ENCODE measurements at places on chromosomes 2 and 18. TPM values are rescaled to one million over a fixed set of nuclear protein-coding genes. Genes with fewer than 3 reads are reported as not detected.
A peak's percentile ranks its signal among the peaks of the same experiment; 100 is the strongest.

- DNase-seq: no peak
Measured at GRCh38 chr2:220466251-220466691, 838.8 kb downstream of the SLC4A3 start.

DNA sequence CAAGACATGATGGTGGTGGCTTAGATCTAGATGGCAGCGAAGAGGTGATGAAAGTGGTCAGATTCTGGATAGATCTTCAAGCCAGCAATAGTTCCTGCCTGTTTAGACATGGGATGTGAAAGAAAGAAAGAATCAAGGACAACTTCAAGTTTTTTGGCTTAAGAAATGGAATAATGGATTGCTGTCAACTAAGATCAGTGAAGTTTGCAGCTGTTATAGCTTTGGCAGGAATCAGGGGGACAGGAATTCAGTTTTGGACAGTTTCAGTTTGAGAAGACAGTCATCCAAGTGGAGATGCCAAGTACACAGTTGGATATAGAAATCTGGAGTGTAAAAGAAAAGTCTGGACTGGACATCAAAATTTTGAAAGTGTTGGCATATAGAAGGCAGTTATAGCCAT, 283.7 kb upstream of the PKDCC start:
- DNase-seq: no peak

GRCh38 chr18:68817584-68817983, 19.7 kb downstream of the CCDC102B start:
- DNase-seq: no peak

DNA sequence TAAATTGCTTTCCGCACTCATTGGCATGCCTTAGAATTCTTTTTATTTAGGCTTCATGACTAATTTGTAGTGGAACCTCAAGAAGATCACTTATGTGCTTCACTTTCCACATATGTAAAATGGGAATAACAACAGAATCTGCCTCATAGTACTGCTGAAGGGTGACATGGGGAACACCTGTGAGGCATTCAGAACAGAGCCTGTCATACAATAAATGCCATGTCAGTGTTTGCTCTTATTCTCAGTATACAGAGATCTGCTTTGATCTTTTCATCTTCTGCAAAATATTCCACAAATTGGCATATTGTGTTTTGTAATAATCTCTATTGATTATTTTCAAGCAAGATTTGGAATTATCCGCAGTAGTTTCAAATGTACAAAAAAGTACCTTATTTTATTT, 17.4 kb upstream of the CPS1 start:
- DNase-seq: no peak

DNA sequence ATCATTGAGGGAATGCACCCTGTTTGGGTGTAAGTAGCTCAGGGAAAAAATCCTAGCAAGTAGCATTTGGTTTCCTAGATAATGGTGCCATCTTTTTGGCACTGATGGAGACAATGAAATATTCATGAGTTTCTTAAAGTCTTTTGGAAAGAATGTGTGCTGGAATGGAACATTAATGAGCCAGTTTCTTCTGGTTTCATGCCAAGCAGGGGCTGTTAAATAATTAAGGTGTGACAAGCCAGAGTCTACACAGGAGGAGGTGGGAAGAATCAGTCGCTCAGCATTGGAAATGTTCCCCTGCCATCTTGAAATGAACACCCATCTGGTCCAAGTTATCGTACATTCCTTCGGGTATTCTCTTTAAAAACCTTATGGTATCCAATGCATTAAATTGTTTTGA, 457.3 kb downstream of the RIT2 start:
- DNase-seq: no peak

GRCh38 chr2:128986867-128987268, 668.2 kb upstream of the HS6ST1 start:
- no peak for DNase-seq

DNA sequence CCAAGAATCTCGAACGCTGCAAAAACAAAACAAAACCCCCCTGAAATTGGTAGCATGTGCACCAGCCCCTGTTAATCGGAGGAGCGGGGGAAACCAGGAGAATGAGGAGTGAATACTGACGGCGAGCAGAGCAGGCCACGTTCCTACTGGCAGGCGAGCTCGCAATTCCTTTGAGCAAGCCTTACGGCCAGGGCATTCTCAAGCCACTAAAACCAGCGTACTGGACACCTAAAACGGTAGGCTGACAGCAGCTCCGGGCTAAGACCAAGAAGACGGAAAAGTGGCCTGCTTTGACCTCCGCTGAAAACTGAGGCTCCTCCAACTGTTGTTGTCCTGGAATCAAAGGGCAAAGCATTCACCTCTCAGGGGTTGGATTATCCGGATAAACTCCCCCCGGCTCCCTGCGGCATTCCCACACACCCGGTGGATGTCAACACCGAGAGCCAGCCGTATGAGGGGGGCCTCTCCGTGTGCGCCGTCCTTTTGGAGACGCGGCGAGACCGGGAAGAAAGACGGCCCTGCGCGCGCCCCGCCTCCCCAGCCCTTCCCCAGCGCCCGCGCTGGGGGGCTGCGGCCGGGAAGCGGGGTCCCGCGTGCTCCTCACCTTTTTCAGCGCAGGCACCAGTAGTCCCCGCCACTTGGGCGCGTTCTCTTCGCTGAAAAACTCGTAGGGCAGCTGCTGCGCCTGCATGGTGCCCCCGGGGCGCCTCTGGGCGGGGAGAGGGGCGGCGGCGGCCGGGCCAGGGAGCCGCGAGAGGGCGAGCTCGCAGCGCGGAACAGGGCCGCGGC, 925 bp downstream of the SOS1 start:
- peak; percentile 48 for DNase-seq

GRCh38 chr18:79918615-79919011, 32.8 kb downstream of the SLC66A2 start:
- DNase-seq: no peak

TEKT4 gene
- polyA plus RNA-seq: 0.11 TPM

BMP10 gene
- not detected for polyA plus RNA-seq

TNFRSF11A gene
- 1.6 TPM for polyA plus RNA-seq

COL3A1 gene
- polyA plus RNA-seq: 1,011 TPM

Measured in right renal cortex interstitium (tissue), 3 donors.